NCI-H2227 treated with DMSO at 0.1 percent for 48 hours (cell line): ENCODE measurements at places on chromosomes 1 and 21.

GRCh38 chr1:105122041-105122440, 1372.3 kb downstream of the AMY1C start:
- DNase-seq = no peak

DNA sequence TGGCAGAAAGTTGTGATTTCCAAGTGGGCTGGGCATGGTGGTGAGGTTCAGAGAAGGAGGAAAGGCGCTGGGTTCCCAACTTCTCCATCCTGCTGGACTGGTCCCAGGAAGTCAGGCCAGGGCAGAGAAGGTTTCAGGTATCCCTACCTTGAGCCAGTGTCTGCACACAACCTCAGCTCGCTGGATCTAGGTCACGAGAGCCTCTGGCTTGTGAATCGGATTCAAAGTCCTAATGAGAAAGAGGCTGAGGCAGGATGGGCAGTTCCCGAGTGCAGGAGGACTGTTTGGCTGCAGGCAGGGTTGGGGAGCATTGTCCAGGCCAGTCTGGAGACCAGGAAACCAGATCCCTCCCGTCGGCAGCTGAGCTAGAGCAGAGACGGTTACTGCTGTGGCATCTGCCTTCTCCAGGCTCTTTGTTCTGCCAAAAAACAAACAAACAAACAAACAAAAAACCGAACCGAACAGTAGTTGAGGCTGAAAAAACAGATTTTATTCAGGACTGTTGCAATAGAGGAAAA, 19.5 kb upstream of the IGSF21 start:
- no peak for DNase-seq

GRCh38 chr1:193394336-193394735, 207.9 kb upstream of the B3GALT2 start:
- DNase-seq = no peak

- DNase-seq = no peak
These were observed 10.8 kb downstream of the LYST start for GRCh38 chr1:235855811-235856429.

DNA sequence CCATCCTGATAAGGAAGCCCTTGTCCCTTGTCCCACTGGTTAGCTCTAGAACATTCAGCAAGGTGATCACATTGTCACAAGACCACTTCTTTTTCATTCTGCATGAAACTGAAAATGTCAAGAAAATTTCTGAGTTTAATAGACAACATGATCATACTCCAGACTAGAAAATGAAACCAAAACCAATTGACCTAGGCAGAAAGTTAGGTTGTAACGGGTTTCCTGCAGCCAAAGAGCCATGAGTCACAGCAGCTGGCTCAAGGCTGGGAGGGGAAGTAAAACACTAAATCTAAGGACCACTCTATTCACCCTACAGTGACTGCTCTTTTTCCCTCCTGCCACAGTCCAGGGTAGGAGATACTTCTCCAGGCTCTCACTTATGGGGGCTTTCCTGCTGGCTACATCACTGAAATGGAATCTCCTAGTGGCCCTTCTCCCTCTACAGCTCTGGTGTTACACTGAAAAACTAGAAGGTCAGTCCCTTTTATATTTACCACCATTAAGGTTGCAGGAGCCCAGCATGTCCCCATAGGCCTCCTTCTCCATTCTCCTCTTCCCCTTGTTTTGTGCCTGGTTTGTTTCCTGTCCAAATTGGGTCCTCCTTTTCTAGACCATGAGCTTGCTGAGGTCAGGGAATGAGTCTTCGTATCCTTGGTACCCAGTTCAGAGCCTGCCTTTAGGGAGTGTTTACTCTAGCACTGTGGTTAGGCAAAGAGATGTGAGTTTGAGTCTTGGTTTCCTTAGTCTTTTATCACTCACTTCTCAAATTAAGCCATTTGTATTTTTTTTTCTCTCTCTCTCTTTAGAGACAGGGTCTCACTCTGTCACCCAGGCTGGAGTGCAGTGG, 236.5 kb upstream of the JUN start:
- no peak for DNase-seq

DNA sequence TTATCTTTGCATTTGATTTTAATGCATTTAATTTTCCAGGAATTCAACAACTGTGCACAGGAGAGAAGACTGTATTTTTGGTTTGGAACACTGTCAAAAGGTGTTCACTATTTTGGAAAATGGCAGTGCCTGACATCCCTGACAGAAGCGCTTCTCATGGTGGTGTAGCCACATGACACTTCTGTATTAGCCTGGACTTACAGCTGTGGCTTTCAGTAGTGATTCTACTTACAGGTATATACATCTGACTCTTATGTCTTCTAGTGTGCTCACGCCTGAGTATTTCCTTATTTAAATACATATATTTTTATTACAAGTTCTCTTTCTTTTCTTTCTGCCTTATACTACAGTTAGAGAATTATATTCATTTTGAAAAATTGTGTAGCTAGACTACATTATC, 52.3 kb upstream of the C8B start:
- no peak for DNase-seq

DNA sequence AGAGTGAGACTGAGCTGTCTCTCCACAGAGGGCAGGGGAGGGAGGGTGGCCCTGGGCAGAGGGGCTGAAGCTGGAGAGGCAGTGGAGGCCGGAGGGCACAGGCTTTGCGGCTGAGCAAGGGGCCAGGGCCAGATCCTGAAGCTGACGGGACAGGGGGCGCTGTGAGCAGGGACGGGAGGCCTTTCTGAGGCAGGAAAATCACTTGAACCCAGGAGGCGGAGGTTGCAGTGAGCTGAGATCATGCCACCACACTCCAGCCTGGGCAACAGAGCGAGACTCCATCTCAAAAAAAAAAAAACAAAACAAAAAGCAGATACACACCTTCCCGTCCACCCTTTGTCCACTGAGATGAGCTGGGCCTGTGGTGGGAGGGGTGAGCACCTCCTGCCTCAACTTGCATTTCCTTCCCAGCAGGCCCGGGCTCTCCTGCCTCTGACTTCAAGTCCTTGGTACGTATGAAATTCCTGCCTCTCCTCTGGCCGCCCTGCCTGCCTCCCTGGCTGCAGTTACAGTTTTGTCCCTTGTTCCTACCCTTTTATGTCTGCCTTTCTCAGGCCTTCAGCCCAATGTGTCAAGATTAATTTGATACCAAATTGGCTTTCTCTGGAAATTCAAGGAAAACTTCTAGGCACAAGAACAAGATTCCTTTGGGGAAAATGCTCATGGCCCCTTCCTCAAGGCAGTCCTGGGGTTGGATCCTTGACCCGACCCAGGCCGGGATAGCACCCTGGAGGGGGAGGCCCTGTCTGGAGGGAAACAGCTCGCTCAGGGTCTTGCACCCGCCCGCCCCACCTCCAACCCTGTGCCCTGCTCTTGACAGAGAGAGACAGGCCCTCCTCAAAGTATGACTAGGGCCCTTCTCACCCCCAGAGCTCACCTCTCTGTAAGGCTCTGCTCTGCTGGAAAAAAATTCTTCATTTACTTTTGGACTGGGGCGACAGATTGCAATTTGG, 11.2 kb upstream of the ADAMTSL4 start:
- DNase-seq = no peak

DNA sequence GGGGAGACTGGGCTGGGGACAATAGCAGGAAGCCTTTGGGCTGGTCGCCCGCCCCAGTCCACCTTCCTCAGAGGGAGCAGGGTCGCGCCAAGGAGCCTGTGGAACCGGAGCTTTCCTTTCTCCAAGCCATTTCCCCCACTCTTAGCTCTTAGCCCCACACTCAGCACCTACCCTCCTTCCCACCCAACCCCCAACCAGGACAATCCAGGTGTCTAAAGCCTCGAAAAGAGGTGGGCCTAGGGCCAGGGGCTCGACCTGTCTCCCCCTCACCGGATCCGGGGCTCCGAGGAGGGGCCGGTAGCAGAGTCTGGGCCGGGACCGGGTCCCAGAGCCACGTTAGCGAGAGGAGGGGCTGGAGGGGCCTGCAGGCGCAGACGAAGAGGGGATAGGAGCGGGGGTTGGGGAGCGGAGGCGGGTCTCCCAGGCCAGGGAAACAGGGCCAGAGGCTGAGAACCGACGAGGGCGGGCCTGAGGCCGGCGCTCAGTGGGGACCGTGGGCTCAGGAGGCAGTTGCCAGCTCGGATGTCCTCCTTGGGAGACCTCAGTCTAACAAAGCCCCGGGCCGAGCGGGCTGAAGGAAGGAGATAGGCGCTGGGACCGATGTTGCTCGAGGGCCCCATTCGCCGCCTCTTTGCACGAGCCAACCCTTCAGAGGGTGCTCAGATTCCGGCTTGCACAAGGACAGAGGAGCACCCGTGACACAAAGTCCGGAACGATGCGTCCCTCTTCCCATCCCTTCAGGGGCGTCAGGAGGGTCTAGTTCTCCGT, 943 bp downstream of the SEMA6C start:
- no peak for DNase-seq

GRCh38 chr1:214292322-214292721, 11.4 kb downstream of the SMYD2 start:
- no peak for DNase-seq

DNA sequence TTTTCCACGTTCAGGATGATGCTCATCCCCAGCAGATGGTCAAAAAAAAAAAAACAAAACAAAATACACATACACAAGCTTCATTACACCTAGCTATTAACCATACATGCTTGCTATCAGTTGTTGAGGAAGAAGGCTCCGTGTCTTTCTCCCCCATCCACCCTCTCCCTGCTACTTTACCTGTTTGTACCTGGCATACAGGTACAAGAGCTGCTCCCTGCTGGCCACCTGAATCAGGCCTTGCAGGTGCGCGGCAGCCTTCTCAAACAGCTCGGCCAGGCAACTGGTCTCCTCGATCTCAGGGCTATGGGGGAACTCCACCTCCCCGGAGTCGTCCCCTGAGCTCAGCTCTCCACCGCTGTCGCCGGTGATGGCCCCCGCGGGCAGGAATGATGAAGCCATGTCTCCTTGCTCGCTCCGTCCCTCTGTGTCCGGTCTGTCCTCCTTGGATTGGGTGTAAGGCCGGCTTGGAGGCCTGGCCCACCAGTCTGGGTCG, 464 bp downstream of the ACBD6 start:
- no peak for DNase-seq

DNA sequence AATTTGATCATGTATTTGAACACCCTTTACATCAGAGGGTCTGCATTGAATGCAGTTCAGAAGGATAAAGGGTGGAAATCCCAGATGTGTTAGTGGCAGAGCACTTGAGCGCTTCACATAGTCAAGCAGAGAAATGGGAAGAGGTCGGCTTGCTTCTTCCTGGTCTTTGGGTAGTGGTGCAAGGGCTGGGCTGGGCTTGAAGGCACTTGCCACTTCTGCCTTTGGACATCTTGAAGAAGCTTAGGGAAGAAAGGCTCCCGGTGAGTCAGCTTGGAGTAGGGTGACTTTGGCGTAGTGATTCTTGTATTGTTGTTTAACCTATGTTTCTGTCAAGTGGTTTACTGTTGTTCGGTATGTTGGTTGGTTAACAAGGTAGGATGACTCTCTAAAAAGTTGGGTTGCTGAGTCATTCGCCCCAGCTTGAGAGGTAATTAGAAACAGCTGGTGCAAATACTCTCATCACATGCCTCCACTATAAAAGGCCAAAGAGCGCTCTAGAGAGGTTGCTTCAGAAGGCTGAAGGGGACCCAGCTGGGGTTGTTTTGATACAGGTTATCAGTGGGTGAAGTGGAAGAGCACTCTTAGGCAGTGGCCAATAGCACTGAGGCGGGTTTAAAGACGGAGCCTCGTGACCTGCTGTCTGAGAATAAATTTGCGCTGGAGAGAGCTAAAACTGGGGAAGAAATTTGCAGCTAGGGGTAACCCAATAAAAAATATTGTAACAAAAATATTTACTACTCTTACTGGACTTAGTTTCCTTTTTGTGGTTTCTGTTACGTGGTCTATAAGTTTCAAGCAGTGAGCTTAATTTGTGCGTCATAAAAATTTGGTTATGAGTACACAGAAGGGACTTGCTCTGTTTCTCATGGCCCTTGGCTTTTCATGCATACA, 1.4 kb downstream of the BACH1 start:
- DNase-seq = peak; percentile 63
